ENCODE measurements at places on chromosomes 16 and 17.

- DNase-seq, result no peak
These were observed 17.1 kb downstream of the RAB11FIP4 start for GRCh38 chr17:31408586-31408985.

DNA sequence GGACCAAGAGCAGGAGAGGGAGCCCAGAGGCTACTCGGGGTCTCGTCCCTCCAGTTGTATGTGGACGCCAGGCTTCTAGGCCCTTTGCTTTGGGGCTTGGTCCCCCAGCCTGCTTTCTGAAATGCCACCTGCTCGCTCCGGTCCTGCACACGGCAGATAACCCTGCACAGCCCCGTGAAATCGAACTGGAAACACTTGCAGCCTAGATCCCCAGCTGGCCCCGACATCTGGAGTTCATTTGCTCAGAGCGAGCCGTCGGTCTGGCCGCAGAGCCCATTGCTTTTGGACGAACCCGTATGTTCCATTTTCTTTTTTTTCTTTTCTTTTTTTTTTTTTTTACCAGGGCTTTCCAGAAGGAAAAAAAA lies 22.9 kb downstream of the C1QTNF1 start:
- DNase-seq, result no peak

DNA sequence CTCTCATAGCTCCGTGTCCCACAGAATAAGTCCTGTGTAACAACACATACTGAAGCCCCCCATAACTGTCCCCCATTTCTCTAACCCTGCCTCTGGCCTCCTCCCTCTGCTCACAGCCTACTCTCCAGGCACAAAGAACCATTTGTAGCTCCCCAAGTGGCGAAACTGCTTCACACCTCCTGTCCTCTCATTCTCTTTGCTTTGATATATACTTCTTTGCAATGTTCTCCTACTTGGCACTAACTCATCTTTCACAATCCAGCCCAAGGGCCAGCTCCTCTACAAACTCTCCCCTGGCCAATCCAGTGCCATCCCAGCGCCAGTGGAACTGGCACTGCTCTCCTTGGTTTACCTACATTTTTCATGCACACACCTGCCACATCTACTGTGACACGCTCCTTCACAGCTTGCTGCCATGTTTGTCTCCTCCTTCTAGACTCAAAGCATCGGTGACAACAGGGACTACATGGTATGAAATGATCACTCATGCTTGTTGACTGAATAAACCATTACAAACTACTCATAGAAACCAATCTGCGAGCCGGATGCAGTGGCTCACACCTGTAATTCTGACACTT lies 12.8 kb downstream of the CYTH1 start:
- no peak for DNase-seq

DNA sequence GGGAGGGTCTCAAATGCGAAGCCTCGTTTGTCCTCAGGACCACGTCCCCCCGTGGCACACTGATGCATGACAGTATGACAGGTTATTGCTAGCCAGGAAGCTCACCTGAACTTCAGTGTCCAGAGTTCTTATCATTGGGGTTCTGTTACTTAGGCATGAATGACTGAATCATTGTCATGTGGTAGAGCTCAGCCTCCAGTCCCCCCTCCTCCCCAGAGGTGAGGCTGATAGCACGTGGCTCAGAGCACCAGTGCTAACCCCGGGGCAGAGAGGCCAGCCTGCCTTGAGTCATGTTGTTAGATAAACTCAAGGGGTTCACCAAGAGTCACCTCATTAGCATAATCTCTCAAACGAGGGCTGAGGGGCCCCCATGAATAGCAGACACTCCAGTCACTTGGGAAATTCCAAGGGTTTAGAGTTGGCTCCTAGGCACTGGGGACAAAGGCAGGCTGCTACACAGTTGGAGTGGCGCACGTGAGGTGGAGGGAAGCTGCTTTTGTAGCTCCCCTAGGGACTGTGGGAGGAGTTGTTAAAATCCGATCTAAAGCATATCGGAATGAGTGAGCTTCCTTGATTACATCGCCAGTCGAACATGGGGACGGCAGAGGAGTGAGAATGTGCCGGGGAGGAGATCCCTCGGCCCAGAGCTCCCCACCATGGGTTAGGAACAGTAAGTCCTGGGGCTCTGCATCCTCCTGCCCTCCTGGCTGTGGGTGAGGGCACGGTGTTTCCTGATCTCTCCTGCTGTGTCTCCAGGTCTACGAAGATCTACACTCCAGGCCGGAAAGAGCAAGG lies 18.2 kb downstream of the DHX38 start:
- DNase-seq, result no peak

DNA sequence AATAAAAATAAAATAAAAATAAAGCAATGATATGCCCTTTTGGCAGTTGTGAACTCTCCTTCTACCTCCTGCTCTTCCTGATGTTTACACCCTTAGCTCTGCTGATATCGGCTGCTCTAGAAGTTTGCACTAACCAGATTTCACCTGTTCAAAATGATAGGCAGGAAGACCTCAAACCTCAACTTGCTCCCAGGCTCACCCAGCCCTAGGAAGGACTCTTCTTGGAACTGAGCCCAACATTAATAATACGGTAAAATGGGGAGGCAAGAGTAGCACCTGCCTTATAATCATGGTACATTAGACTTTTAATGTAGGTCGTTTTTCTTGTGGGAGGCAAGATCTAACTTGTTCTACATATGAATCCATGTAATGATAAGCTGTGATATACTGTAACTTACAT lies 61.2 kb upstream of the MED13 start:
- DNase-seq, result no peak

GRCh38 chr17:71780596-71780995 lies 340.2 kb upstream of the SOX9 start:
- DNase-seq, result no peak

GRCh38 chr16:13471036-13471435 lies 448.9 kb upstream of the ERCC4 start:
- no peak for DNase-seq

DNA sequence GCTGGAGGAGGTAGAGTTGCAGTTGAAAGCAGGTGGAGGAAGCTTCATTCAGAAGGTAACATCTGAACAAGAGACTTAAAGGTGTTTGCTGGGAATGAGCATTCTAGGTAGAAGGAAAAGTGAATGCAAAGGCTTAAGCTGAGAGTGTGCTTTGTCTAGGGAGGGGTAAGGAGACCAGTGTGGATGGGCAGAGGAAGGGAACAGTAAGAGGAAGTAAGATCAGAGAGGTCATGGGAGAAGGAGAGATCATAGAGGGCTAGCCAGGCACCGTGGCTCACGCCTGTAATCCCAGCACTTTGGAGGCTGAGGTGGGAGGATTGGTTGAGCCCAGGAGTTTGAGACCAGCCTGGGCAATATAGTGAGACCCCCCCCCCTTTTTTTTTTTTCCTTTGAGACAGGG lies 3.3 kb downstream of the STX4 start:
- DNase-seq, result no peak

DNA sequence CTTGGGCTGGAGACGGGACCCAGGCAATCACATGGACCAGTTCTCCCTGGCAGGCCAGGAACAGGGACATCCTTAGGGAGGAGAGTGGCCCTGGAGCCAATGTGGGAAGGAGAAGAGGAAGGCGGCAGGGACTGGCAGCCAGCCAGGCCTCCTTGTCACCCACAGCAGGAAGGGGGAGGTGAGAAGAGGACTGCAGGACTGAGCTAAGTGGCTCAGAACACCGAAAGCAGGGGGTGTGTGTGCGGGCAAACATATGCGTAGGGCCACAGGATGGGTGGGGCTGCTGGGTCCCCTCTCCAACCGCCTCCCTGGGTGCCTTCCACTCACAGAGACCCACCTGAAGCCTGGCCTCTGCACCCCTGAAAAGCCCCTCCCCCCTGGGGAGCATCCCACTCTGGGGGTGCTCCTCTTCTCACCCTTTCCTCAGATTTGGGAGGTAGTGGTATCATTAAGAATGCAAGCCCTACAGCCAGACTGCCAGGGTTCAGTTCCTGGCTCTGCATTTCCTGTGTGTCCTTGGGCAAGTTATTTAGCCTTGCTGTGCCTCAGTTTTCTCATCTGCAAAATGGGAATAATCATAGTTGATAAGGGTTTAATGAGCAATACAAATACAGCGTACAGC lies 8.1 kb downstream of the PNMT start:
- peak; percentile 49 for DNase-seq

GRCh38 chr16:52781005-52781630 lies 234.2 kb upstream of the TOX3 start:
- no peak for DNase-seq

- no peak for DNase-seq
These were observed 284.3 kb upstream of the CDH11 start for GRCh38 chr16:65406116-65406515.

GRCh38 chr17:77571155-77571981 lies 387.1 kb upstream of the TNRC6C start:
- DNase-seq, result no peak

DNA sequence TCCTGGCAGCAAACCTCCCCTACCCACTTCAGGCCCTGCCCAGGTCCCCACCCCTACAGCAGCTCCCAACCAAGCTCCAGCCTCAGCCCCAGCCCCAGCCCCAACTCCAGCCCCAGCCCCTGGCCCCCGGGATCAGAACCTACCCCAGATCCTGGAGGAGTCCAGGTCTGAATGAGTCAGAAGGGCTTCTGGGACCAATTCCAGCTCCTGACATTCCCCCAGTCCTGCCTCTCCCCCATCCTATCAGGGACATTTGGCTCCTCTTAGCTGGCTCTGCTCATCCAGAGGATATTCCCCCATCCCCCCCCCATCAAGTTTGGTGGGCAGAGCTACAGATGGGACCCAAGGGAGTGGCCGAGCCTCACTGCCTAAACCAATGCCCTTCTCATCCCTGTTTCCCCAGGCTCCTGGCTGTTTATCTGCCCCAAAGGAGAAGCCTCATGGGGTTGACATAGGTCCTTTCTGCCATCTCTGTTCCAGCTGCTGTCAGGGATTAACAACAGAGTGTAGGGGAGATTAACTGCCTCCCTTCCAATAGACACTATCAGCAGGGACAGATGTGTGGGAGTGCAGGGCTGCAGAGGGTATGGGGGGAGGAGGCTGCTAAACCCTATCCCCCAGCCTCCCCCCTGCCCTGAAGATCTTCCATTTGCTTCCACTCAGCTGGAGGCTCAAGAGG lies 16.5 kb downstream of the CNTNAP1 start:
- DNase-seq, result no peak

- DNase-seq, result peak; percentile 28
These were observed 73.1 kb upstream of the TANC2 start for GRCh38 chr17:62892870-62893338.

GRCh38 chr17:51391982-51392654 lies 131.8 kb downstream of the UTP18 start:
- DNase-seq, result peak; percentile 73

- no peak for DNase-seq
These were observed 120.6 kb downstream of the COPRS start for GRCh38 chr17:31738488-31738887.

- DNase-seq, result no peak
These were observed 50.3 kb downstream of the EMP2 start for GRCh38 chr16:10529895-10530669.

DNA sequence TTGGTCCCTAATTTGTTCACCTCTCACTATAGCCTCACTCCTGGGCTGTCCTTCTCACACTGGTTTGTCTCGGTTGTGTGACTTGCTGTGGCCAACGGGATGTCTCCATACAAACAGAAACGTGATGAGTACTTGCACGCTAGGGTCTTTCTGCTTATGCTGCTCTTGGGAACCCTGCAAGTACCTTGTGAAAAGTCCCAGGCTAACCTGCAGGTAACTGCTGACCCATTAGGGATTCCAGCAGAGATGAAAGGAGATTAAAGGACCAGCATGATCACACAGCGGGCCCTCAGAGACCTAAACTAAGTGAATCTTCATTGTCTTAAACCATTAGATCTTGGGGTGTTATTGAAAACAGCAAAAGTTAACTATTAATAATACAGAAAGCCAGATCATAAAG lies 562.8 kb upstream of the GOT2 start:
- no peak for DNase-seq

DNA sequence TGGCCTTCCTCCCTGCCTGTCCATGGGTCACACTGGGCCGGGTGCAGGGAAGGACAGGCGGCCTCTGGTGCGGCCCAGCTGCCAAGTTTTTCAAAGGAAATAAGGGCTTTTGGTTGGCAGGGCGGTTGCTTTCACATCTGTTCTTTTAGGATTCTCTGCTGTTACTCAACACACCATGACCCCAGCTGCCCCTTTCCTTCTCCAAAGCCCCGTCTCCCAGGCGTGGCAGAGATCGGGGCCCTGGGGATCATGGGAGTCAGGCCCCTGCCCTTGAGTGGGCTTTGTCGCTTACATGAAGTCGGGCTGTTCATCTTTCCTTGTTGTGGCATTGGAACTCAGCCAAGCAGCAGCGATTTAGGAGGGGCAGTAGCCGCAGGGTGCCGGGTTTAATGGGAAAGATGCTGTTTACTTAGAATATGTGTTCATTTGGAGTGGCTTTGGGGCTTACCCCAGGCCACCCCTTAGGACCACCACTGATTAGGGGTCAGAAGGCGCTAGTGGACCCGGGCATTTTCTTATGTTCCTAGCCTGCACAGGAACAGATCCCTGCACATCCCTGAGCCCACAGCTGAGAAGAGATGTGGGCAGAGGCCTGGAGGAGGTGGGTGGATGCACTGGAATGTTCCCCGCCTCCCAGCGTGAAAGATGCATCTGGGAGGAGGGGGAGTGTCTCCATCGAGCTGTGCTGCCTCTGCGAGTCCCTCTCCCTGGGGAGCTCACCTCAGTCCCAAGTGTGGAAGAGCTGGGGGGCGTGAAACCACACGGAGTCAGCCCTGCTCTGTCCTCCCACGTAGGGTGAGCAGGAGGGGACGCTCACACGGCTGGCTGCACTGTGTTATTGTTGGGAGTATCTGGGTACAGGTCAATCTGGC lies 6.8 kb upstream of the ADCY7 start:
- peak; percentile 50 for DNase-seq

DNA sequence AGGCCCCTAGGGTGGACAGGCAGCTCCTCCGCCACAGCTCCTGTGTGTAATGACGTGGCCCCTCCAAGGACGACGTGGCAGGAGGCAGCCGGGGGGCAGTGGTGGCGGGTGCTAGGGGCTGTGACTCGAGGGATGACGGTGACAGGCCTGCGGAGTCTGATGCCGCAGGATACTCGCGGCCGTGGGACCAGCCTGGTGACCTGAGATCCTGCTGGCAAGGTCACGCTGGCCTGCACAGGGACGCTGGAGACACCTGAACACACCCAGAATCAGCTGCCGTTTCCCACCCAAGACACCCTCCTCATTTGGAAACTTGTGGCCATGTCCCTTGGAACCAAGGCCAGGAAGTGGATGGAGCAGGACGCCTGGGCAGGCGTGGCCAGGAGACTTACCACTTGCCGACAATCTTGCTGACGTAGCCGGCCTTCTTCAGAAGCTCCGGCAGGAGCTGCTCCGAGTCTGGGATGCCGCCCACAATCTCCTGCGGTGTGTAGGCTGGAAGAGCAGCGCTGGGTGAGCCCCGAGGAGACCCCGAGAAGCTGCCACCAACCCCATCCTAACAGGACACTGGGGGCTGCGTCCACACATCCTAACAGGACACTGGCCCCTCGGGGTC lies 16.0 kb downstream of the GALNS start:
- no peak for DNase-seq

DNA sequence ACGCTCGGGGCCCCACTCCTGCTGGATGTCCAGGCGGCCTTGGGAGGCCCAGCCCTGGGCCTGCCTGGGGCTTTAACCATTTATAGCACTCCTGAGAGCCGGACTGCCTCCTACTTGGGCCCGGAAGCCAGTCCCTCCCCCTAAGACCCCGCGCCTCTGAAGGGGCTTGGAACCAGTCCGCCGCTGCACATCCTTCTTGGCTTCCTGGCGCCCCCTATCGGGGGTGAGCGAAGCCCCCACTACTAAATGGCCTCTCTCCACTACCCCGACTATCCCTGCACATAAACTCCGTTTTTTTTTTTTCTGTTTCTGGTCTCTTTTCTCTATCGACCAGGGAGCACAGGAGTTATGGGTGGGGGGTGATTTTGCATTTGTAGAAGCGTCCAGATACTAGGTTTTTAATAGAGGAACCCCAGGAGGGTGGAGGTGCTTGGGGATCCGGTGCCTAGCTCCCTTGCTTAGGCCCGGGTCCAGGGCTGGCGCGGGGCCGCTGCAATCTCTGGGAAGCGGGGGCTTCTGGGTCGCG lies 633 bp upstream of the NOL3 start:
- no peak for DNase-seq
